ENCODE measurements at places on chromosomes 1 and 21. TPM values are rescaled to one million over a fixed set of nuclear protein-coding genes. Genes with fewer than 3 reads are reported as not detected.

- DNase-seq: no peak
Measured at GRCh38 chr21:33238146-33238545, 8.4 kb downstream of the IFNAR2 start.

Gene CD2
- 409 TPM for polyA plus RNA-seq

DNA sequence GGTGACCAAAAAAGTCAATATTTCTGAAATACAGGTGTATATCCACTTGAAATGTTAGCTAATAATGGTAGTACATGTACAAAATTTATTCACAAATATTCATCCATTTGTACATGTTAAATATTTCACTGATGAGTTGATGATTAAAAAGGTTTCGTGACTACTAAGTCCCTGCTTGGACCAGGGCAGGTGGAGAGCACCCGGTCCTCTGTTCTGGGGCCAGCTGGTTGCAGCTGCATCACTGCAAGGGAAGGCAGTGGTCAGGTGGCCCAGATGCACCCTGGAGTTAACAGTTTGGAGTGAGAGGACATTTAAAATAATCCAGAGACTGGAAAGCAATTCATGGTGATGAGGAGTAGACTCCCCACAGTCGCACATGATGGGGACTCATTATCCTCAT, 141.2 kb downstream of the ZBTB18 start:
- no peak for DNase-seq

Gene KRTAP21-1
- polyA plus RNA-seq: not detected

DNA sequence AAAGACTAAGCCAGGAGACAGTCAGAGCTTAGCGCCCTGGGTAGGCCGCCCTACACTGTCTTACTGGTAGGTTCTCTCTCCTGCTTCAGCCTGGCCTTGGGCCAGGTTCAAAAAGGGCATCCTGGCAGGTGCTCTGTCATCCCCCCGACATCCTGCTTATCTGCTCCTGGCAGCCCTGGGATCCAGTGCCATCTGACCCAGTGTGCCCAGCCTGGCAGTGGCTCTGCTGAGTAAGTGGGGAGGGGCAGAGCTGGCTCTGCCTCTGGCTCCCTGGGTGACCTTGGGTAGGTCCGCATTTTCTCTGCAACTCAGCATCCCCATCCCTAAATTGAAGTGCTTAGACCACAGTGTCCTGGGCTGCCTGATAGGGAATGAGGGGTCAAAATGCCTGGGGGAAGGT, 549.9 kb downstream of the PTPRU start:
- no peak for DNase-seq

Gene SIK1
- not detected for polyA plus RNA-seq

DNA sequence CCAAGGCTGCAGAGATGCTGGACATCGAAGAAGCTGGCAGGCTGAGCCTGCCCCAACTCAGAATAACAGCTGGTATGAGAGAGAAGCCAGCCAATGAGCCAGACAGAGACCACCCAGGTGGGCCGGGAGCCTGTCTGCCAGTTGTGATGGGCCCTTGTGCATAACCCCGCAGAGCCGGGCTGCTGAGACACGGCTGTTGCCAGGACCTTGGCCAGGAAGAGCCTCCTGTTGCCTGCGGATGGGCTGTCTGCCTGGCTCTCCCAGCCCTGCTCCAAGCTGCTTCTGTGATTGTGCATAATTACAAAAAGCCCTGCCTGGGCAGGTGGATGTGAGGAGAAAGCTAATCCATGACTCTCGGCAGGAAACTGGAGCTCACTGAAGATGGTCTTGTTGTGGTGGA, 126.5 kb downstream of the CAPN8 start:
- no peak for DNase-seq

GRCh38 chr21:37166733-37167132, 93.7 kb downstream of the TTC3 start:
- peak; percentile 6 for DNase-seq

GRCh38 chr1:169196161-169196560, 89.7 kb downstream of the ATP1B1 start:
- DNase-seq: no peak

- DNase-seq: no peak
Measured at GRCh38 chr1:60988891-60989290, 93.5 kb upstream of the NFIA start.

GRCh38 chr1:206662396-206663092, 22.2 kb upstream of the MAPKAPK2 start:
- no peak for DNase-seq

Gene AVPR1B
- polyA plus RNA-seq: not detected

GRCh38 chr1:66752671-66753371, 562 bp downstream of the DYNLT5 start:
- DNase-seq: no peak

Gene VHLL
- polyA plus RNA-seq: not detected

Gene LIN9
- polyA plus RNA-seq: 3.8 TPM

Gene CRABP2
- polyA plus RNA-seq: not detected

DNA sequence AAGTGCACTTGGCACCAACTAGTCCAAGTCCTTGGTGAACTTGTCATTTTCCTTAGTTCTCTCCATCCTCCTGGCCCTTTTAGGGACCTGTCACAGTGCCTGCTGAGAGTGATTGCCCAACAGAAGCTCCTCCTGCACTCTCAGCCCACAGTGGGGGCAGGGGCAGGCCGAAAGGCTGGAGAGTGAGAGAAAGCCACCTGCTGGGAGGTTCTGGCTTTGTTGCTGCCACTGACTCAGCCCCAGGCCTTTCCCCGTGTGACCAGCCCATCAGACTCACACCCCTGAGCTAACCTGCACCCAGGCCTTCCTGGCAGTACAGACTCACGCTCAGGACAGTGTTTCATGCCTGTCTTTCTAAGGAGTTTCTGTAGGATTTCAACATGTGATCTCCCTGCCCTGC, 17.1 kb upstream of the PROK1 start:
- DNase-seq: no peak

GRCh38 chr21:35748678-35749314, 311.5 kb downstream of the SETD4 start:
- no peak for DNase-seq

GRCh38 chr1:207097871-207098324, 6.1 kb upstream of the C4BPA start:
- no peak for DNase-seq

Gene RBM11
- polyA plus RNA-seq: 2.0 TPM

DNA sequence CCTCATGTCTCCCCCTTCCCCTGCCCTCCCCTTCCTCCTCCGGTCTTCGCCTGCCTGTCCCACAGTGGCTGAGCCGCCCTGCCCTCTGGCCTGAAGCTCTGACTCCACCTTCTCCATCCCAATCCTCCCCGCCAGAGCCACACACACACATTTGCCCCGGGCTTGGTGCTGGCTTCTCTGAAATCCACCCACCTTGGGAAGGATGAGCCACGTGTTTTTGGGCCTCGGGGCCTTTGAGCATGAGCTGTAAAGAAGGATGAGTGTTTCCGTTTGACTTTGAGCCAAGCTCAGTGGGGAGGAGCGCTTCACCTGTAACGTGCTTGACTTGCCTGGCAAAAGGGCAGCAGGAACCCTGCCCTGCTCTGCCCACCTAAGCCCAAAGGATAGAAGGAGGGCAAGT, 295.1 kb downstream of the SIPA1L2 start:
- no peak for DNase-seq

Gene MAP1LC3C
- polyA plus RNA-seq: not detected

Gene SLC37A1
- 7.0 TPM for polyA plus RNA-seq

DNA sequence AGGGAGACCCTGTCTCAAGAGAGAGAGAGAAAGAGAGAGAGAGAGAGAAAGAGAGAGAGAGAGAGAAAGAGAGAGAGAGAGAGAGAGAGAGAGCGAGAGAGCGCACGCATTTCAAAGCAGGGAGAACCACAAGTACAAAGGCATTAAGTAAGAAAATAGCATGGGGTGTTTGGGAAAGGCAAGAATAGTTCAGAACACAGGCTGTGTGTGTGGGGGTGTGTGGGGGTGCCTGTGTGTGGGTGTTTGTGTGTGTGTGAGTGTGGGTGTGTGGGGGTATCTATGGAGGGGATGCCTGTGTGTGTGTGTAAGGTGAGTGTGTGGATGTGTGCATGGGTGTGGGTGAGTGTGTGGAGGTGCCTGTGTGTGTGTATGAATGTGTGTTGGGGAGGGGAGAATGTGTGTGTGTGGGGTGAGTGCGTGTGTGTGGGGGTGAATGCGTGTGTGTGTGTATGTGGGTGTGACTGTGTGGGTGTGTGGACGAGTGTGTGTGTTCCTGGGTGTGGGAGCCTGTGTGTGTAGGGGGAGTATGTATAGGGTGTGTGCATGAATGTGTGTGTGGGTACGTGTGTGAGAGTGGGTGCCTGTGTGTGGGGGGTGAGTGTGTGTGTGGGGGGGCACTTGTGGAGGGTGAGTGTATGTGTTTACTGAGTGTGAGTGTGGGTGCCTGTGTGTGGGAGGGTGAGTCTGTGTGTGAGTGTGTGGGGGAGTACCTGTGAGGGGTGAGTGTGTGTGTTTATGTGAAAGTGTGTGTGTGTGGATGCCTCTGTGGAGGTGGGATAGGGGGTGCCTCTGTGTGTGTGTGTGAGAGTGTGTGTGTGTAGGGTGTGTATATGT, 19.1 kb upstream of the HDAC1 start:
- no peak for DNase-seq

Gene IFI44L
- 12.4 TPM for polyA plus RNA-seq

DNA sequence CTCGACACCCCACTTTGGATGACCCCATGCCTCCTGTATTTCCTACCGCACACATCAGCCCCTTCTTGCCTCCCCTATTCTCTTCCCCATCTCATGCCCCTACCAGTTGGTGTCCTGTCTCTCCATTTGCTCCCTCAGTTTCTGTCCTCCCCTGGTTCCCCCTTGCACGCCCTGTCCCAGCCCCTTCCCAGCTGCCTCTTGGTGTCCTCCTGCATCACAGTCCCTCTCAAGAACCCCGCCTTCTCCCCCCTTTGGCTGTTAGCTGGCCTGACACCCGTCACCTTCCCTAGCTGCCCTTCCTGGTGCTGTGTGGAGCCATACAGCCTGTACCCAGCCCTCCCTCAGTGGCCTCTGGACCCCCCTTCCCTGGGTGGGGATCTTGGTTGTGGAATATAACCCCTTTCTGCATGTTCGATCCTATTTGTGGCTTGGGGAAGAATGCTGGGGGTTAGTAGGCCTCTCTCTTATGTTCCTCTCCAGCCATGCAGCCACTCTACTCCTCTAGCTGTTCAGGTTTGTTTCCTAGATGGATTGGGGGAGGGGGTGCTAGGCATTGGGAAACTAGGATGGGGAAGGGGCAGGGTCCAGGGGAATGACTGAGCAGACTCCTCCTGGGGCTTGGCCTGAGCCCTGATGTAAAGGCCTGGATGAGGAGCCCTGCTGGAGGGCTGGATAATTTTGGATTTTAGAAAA, 41.4 kb upstream of the NFASC start:
- no peak for DNase-seq

GRCh38 chr1:57190898-57191297, 225.1 kb upstream of the C8B start:
- no peak for DNase-seq

Gene OR2L13
- polyA plus RNA-seq: not detected

- DNase-seq: no peak
Measured at GRCh38 chr21:44529503-44530125, 10.4 kb downstream of the KRTAP10-1 start.

DNA sequence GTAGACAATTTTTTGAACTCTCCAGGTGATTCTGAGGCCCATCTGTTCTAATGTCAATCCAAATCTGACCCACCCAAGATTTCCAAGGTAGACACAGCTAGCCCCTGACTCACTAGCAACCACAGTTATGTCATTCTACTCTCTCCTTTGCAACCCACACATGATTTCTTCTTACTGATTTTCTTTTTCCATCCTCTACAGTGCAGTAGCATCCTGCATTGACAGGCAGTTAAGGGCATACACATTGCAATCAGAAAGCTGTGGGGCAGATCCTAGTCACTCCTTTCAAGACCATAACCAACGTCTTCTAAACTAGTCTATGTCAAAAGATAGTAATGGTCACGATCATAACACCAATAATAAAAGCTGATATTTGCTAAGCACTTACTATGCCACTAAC, 54.2 kb downstream of the JAK1 start:
- no peak for DNase-seq

Gene ZYG11A
- 0.03 TPM for polyA plus RNA-seq

- no peak for DNase-seq
Measured at GRCh38 chr21:43603233-43603626, 56.1 kb downstream of the HSF2BP start.

- no peak for DNase-seq
Measured at GRCh38 chr1:172497230-172497629, 35.7 kb upstream of the SUCO start.

Gene IL24
- 29.6 TPM for polyA plus RNA-seq

GRCh38 chr1:100387209-100387608, 34.9 kb downstream of the CDC14A start:
- no peak for DNase-seq

DNA sequence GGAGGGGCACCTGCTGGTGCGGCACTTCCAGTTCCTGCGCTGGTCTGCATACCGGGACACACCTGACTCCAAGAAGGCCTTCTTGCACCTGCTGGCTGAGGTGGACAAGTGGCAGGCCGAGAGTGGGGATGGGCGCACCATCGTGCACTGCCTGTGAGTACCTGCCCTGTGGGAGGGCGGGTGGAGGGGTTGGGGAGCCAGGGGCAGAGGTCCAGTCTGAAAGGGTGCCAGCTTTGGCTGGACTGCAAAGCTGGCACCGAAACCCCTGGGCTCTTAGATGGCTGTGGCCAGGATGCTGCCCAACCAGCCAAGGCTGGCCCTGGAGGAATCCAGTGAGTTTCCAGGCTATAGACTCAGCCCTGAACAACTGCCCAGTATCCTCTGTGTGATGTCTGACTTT, 87.3 kb downstream of the PTPRU start:
- no peak for DNase-seq

- DNase-seq: peak; percentile 20
Measured at GRCh38 chr1:26161415-26162219, 2.7 kb downstream of the FAM110D start.

GRCh38 chr1:172697534-172698002, 38.7 kb downstream of the FASLG start:
- peak; percentile 52 for DNase-seq

GRCh38 chr1:111480674-111481073, 6.9 kb downstream of the C1orf162 start:
- DNase-seq: no peak

- DNase-seq: no peak
Measured at GRCh38 chr1:182192215-182192614, 130.7 kb upstream of the ZNF648 start.

DNA sequence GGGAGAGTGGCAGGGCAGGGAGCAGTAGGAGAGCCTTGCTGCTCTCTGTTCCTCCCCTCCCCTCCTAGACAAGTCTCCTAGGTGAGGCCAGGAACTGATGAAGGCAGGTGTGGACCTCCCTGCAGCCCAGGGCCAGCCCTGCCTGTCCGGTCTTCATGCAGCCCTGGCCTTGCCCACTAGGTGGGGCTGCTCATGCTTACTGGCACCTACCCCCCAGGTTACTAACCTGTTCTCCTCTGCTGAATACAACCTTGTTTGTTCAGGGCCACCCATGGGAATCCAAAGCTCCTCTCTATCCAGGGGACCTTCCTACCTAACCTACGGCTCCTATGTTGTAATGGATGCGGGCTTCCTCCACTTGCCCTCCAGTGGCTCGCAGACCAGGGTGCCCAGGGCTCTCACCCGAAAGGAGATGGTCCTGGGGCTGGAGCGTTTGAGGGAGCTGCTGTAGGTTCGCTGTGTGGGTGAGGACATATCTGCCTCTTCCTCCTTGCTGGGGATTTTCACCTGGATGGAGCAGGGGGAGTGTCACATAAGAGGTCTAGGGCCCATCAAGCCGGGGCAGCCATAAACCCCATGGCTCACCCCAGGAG, 7.9 kb upstream of the TNNT2 start:
- peak; percentile 4 for DNase-seq

Gene MTARC2
- polyA plus RNA-seq: not detected

GRCh38 chr1:97082160-97082848, 360.7 kb downstream of the PTBP2 start:
- no peak for DNase-seq

GRCh38 chr1:35633547-35633946, 7.8 kb downstream of the PSMB2 start:
- DNase-seq: no peak

- DNase-seq: no peak
Measured at GRCh38 chr1:42259059-42259738, 75.8 kb downstream of the FOXJ3 start.
